ENCODE measurements at places on chromosomes 2 and 18.

- peaks cover 47% of the 10 kb centered on the region for H3K4me1 ChIP-seq
- H3K27ac ChIP-seq: no peak overlapping the region
- H3K27me3 ChIP-seq: peaks cover 4% of the 10 kb centered on the region
- H3K36me3 ChIP-seq: peaks cover 13% of the 10 kb centered on the region
Measured at GRCh38 chr2:39516347-39517101, 79.4 kb upstream of the MAP4K3 start.

GRCh38 chr2:115572746-115573145 lies 1130.3 kb downstream of the DPP10 start:
- peaks cover 22% of the 10 kb centered on the region for H3K4me1 ChIP-seq
- H3K36me3 ChIP-seq: peaks cover 12% of the 10 kb centered on the region
- H3K27me3 ChIP-seq: no peaks in the 10 kb centered on the region
- no peak overlapping the region for H3K27ac ChIP-seq
- H3K4me3 ChIP-seq: no peak overlapping the region

DNA sequence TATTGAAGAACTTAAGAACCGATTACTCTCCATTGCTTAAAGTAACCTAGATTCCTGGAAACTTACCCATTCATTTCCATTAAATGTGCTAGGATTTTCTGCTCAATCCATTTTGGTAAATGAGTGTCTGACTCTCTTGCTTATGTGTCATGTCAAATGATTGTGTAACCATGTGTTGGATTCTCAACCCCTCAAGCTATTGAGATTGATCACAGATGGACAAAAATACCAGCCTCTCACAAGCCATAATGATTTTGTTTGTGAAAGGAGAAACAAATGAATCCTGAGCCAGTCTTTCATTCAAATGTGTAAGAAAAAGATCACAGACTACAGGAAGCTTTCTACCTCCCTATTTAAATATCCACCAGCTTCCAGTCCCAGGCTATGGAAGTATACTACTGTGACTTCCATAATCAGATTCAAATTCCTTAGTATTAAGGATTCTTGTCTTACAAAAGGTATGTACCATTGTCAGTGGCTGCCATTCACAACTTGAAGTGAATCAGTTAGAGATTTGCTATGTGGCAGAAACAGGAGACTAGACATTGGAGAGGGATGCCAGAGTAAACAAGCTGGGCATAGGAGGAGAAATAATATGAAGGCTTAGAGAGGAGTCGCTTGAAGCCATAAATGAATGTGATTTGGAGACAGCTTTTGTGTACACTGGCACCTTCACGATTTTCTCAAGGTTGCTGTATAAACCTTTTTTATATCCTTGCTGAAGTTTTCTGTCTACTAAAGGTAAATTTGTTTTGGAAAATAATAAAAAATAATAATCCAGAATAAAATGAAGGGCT lies 498.5 kb upstream of the SETBP1 start:
- H3K36me3 ChIP-seq: no peaks in the 10 kb centered on the region
- peaks cover 8% of the 10 kb centered on the region for H3K27me3 ChIP-seq
- DNase-seq: no peak
- H3K4me1 ChIP-seq: peaks cover 5% of the 10 kb centered on the region
- no peak overlapping the region for H3K27ac ChIP-seq
- no peak overlapping the region for H3K4me3 ChIP-seq

DNA sequence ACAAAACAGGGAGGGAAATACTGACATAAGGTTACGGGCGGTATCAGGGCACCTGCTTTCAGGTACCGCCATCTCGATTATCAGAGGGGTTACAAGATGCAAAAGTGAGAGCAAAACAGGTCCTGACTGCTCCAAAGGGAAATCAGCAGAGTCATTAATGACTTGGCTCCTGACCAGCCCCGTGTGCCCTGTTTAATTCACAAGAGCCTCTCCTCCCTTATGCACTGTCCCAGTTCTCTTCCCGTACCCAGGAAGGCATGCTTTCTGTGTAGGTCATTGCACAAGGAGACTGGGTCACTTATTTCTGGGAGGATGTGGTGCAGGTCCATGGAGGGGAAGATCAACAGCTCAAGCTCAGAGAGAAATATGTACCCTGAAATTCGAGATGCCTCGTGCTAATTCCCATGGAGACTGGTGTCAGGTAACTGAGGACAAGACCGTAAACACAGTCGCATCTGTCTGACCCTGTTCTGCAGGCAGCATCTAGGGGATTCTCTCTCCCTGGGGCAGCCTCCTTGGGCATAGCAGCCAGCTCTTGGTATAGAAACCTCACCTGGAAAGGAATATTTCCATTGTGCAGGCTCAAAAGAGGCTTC lies 79.9 kb downstream of the HNRNPLL start:
- H3K27me3 ChIP-seq: no peaks in the 10 kb centered on the region
- peaks cover 23% of the 10 kb centered on the region for H3K4me1 ChIP-seq
- no peaks in the 10 kb centered on the region for H3K36me3 ChIP-seq
- DNase-seq: no peak
- H3K27ac ChIP-seq: no peak overlapping the region

DNA sequence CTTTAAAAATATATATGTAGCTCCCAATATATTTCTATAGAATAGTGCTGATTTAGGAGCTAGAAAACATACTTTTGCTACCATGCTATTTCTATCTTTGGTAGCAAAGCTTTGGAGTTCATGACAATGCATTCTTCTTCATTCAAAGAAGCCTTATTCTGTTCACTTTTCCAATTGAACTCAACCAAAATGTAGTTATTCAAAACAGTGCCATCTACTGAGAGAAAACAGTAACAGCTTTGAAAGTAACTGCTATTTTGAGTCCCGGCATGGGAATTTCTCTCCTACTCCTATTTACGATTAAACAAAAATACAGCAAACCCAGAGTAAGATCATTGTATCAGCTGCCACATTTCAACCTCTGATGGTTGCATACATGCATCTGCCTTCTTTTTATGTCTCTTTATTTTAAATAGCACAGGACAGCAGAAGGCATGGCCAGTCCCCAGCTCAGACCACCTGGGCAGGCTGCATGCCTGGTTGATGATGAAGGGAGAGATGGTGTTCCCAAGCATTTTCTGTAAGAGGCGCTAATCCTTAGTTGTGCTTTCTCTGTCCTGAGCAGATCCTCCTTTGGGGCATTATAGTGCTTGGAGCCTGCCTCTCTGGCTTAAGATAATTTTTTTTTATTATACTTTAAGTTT lies 69.7 kb upstream of the SULT1C3 start:
- H3K27me3 ChIP-seq: peaks cover 6% of the 10 kb centered on the region
- H3K4me3 ChIP-seq: no peak overlapping the region
- H3K27ac ChIP-seq: no peak overlapping the region
- H3K4me1 ChIP-seq: no peaks in the 10 kb centered on the region
- no peak for DNase-seq
- no peaks in the 10 kb centered on the region for H3K36me3 ChIP-seq

Measured in mesothelial cell of epicardium (in vitro differentiated cells).